Left ventricle myocardium inferior (tissue), 1 donor: ENCODE measurements at places on chromosomes 1 and 21. TPM values are rescaled to one million over a fixed set of nuclear protein-coding genes. Genes with fewer than 3 reads are reported as not detected.

The KIF2C gene
- 1.6 TPM for total RNA-seq

DNA sequence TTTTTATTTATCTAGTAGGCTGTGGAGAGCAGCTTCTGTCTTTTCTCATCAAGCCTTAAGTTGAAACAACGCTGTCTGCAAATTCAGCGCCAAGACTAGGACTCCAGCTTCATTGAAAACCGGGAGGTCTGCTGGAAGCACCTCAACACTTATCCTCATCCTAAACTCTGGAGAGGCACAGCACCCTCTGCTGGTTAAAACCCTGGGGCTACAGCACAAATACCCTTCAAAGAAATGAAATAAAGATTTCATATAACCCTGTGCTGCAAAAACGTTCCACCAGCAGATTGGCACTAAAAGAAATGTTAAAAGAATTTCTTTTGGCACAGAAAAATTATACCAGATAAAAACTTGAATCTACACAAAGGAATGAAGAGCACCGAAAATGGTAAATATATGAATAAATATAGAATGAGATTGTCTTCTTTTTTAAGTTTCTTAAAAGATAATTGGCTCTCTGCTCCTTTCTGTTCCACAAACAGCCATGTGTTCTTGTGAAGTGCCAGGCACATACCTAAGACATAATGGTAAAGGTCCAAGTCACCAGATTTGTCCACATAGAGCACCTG is 227.7 kb upstream of the SAMSN1 start:
- peak; percentile 15 for DNase-seq

DNA sequence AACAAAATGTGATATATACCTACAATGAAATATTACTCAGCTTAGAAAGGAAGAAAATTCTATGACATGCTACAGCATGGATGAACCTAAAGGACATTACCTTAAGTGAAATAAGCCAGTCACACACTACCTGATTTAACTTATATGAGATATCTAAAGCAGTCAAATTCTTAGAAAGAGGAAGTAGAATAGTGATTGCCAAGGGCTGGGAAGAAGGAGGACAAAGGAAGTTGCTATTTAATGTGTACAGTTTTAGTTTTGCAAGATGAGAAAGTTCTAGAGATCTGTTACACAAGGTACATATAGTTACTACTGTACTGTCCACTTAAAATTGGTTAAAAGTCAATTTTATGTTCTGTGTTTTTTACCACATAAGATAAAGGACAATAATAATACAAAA is 87.5 kb upstream of the KCTD3 start:
- no peak for DNase-seq

DNA sequence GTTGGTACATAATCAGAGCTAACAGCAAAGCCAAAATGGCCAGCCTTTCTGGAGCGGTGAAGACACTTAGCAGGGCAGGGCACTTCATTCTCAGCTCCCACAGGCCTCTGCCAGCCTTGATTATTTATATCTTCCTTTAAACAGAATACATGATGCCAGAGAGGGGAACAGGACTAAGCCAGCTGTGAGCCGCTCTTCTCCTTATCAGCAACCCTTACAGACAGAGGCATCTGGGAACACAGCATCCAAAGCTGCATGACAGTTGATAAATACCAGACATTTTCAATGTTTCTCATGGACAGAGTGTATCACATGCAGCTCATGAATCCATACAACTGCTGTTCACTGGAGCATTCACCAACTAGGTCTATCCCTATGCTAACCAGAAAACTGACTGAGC is 29.1 kb downstream of the DNAJC11 start:
- peak; percentile 34 for DNase-seq

GRCh38 chr1:54887665-54888071 is 673 bp upstream of the DHCR24 start:
- no peak for DNase-seq

DNA sequence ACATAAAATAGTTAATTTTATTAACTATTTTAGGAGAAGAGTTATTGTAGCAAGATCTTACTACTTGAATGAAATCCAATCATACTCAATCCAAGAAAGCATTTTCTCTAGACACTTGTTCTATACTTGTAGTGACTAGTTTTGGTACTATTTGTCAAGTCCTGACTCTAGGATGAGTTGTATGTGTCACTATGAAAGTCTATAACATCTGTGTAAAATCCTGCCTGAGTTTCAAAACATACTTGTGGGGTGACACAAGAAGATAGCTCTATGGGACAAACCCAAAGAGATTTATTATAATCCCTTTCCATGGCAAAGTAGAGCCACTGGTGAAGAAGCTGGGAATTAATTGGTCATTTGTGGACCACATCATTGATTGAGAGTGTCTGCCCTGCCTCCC is 1042.2 kb upstream of the ADGRL4 start:
- no peak for DNase-seq

GRCh38 chr1:24926563-24927249 is 3.4 kb downstream of the RUNX3 start:
- DNase-seq = no peak

- no peak for DNase-seq
Observed at GRCh38 chr1:228062812-228063211, 19.7 kb upstream of the ARF1 start.

The GLUL gene
- 368 TPM for total RNA-seq
